ENCODE measurements at places on chromosomes 6 and 20.
A peak's percentile ranks its signal among the peaks of the same experiment; 100 is the strongest.

DNA sequence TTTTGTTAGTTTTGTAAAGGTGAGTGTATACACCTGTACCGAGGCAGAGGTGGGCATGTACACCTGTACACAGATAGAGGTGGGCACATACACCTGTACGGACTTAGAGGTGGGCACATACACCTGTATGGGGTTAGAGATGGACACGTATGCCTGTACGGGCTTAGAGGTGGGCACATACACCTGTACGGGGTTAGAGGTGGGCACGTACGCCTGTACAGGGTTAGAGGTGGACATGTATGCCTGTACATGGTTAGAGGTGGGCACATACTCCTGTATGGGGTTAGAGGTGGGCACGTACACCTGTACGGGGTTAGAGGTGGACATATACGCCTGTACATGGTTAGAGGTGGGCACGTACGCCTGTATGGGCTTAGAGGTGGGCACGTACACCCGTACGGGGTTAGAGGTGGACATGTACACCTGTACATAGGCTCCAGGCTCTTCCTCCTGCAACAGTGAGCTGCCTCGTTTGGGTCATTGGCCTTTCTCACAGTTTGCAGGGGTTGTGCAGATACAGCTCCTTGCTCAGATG lies 63.7 kb downstream of the PHACTR3 start:
- DNase-seq: no peak

DNA sequence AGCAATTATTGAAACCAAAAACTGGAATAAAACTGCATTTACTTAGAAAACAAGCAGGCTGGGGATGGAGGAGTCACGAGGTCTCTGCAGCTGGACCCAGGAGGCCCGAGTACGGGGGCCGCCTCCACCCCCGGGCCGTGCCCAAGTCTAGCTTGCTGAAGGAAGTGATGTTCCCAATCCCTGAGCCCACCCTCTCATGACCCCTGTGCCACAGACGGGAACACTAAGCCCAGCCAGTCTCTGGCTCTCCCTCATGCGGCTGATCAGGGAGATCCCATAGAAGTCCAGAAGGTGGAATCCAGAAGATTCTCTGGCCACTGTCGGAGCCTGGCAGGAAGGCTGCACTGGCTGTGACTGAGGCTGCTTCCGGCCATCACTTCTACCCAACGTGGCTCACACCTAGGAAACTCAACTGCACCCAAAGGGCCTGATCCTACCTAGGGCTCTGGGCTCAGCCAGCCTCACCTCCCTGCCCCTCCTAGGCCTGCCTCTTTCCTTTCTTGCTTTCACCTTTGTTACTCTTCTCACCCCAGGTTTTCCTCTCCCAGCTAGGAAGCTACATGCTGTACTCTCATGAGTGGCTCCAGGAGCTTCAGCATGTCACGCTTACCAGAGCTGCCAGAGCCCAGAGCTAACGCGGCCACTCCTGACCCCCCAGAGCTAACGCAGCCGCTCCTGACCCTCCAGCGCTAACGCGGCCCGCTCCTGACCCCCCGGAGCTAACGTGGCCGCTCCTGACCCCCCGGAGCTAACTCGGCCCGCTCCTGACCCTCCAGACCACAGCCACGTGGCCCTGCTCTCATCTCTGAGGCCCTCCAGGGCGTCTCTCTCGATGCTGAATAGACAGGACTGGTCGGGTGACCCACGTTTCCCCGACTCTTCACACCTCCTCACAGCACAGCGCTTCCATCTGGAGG lies 24.7 kb upstream of the HELZ2 start:
- DNase-seq: no peak

DNA sequence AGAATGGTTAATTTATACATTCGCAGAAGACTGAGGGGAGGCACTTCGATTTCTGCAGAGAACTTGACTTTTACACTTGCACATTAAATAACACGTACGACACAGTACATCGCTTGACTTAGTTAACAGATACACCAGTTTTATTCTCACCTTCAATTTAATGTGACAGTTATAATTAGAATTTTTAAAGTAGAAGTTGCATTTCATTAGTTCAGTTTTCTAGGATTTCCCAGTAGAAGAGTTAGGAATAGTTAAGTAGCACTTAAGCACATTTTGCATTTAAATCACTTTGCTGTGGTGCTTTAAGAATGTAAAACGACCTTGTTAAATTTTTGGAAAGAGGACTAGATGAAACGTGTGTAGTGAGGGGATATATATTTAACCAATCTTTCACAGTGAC lies 1.6 kb upstream of the BEND3 start:
- no peak for DNase-seq

- no peak for DNase-seq
Measured at GRCh38 chr6:157162766-157163433, 160.4 kb downstream of the TMEM242 start.

DNA sequence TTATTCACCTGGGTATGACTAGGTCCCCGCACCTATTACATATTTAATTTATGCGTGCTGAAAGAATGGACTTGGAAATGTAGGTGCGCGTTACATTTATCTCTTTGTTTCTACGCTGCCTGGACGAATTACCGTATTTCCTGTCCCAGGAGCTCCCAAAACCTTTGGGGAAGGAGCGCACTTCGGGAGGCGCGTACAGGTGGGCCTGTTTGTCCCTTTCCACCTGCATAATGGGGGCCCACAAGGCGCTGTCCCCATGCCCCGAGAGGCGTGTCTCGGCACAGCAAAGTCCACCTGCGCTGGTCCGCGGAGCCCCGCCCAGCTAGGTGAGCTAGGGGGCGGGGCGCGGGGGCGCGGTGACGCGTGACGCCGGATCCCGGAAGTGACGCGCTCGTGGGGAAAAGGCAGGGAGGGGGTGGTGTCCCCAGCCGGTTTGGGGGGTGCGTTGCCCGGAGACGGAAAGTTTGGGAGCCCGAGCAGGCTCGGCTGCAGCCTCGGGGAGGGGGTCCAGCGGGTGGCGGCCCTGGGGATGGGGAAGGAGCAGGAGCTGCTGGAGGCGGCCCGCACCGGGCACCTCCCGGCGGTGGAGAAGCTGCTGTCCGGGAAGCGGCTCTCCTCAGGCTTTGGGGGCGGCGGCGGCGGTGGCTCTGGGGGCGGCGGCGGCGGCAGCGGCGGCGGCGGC lies at the start of gene ANKS1A:
TSS of gene ANKS1A (plus strand) at position 382 of the 682 bp plus-strand sequence. CDS start at position 530, 148 bp downstream.
- peak; percentile 86 for DNase-seq

DNA sequence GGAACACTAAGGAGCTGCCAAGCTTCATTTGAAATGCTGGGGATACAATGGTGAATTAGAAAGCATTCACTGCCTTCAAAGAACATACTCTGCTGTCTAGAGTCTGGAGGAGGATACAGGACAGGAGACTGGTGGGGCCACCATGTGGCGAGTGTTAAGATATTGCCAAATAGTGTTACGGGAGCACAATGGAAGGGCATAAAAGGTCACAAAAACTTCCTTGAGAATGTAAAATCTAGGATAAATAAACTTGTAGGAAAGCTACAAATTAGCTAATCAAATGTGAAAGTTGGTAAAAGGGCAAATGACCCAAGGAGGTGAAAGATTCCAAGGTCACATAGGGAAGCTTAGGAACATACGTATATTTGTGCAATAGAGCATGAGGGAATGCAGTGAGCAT lies 271.7 kb downstream of the RFPL4B start:
- DNase-seq: no peak

DNA sequence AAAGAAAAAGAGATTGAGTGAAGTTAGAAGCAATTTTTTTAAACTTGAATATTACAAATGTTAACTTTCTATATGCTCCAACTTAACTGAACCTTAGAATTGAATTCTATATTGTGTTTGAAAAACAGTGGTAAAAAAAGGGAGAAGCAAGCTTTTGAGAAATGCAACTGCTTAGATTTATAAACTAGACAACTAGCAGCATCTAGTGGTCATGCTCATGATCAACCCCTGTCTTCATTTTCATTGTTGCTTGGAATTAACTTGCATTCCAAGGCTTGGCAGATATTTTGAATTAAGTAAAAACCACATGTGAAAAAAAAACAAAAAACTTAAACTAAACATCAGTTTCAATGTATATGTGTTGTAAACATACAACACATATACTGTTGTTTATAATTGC lies 113.1 kb downstream of the C6orf58 start:
- no peak for DNase-seq

- no peak for DNase-seq
Measured at GRCh38 chr20:22711971-22712755, 127.8 kb upstream of the FOXA2 start.

- no peak for DNase-seq
Measured at GRCh38 chr20:45156713-45157112, 18.0 kb upstream of the PI3 start.

DNA sequence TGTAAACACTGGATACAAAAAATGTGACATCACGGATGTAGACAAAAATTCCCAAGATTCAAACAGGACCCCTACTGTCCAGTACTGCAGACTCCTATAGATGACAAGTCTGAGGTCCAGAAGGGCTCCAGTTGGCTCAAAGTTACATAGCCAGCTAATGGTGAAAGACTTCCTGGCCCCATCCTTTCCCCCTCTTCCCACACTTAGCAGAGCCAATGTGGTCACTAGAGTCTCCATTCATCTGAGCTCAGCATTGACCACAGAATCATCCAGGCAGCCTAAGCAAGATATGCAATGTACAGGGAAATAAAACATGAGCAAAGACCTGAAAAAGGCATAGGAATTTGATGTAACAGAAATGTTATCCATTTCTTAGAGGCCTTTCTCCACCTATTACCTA lies 180.5 kb downstream of the ADAT2 start:
- no peak for DNase-seq

GRCh38 chr20:44126445-44126844 lies 60.5 kb downstream of the JPH2 start:
- DNase-seq: no peak

GRCh38 chr6:6722195-6722594 lies 133.7 kb downstream of the LY86 start:
- DNase-seq: no peak

GRCh38 chr6:71139249-71139648 lies 149.4 kb upstream of the OGFRL1 start:
- DNase-seq: no peak

- DNase-seq: no peak
Measured at GRCh38 chr6:166861961-166862286, 94.4 kb downstream of the RNASET2 start.

- no peak for DNase-seq
Measured at GRCh38 chr20:15599961-15600360, 973.3 kb downstream of the KIF16B start.

DNA sequence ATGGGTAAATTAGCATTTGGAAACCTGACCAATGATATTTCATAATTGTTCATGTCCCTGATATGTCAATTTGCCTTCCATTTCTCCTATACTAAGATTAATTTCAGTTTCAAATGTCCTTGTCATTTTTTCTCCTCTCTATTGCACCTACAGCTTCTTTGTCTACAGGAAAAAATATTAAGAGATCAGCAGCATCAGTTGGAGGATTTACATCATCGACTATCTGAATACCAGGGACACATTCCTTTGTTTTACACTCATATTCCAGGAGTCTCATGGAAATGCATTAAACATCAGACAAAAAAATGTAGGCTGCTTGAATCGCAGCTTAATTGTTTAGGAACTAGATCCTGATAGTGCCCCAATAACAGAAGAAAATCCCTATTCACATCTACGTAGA lies 188.2 kb downstream of the PRKN start:
- no peak for DNase-seq

GRCh38 chr20:7980332-7981046 lies 39.1 kb downstream of the TMX4 start:
- no peak for DNase-seq

GRCh38 chr6:36110863-36111262 lies 19.4 kb upstream of the MAPK13 start:
- no peak for DNase-seq

DNA sequence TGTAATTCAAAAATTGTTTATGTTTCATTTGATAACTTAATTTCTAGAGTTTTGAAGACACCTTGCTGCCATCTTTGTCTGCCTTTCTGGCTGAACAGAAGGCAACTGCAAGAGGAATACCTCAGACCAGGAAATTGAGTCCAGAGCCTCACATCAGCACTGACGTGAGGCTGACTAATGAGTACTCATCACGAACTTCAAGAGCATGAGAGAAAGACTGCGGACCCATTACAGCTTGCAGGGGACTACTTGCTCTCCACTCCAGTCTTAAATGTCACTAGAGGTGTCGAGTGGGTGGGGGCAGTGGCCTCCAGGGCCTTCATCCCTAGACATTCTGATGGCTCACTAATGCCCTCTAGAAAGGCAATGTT lies 109.5 kb upstream of the SSTR4 start:
- DNase-seq: no peak

DNA sequence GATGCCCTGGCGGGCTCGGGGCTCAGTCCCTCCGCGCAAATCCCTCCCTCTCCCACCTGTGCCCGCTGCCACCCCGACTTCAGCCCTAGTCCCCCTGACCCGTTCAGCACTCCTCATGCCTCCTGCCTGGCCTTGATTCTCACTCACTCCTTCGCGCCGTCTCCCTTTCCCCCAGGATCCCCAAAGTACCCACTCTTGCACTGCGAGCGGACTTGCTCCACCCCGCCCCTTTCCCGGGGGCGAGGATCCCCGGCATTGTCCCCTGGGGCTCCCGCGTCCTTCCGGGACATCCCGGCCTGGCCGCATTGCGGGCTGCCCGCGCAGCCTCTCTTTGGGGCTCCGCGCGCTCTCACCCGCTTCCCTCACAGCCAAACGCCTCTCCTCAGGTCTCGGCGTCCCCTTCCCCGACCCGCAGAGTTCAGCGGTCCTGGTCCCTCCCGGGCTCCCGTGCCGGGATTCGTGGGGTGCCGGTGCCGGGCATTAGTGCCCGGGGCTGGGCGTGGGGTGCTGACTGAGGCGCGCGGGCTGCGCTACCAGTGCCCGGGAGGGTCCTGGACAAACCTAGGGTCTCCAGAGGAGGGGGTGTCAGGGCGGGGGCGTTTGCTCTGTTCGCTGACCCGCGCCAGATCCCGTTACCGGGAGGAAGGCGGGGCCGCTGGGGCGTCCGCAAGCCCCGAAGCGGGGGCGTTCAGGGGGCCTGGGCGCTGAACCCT lies 45.5 kb upstream of the SUPT3H start:
- no peak for DNase-seq

DNA sequence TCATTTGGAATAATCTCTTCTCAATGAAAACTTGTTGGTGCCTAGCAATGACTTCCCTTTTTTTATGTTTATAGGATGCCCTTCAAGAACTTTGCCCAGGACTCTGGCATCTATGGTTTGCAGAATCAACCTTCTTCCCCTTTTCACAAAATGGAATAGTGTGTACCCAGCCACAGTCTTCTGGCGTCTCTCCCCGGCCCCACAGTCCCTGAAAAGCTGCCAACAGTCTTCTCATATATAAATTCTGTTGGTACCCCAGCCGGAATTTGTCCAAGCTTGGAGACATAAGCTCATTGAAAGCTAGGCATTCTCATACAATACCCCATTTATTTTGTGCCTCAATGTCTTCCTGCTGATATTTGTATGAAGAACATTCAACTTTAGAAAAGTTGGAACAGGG lies 26.4 kb upstream of the MCM3 start:
- no peak for DNase-seq

Data from stimulated activated CD4-positive, alpha-beta T cell treated with anti-CD3 and anti-CD28 coated beads, Interleukin-12 subunit alpha, Interleukin-12 subunit beta, amount 100 ng/mL, for 24 hours (primary cell).